ENCODE measurements at places on chromosomes 1 and 21. TPM values are rescaled to one million over a fixed set of nuclear protein-coding genes. Genes with fewer than 3 reads are reported as not detected.

The ST6GALNAC5 gene
- 2.4 TPM for polyA plus RNA-seq

The SYT14 gene
- polyA plus RNA-seq = 2.2 TPM

The KIAA0040 gene
- 15.7 TPM for polyA plus RNA-seq

The NEK2 gene
- 7.7 TPM for polyA plus RNA-seq

The KLHDC9 gene
- 0.80 TPM for polyA plus RNA-seq

The RHD gene
- 1.2 TPM for polyA plus RNA-seq

The RCAN3 gene
- 3.1 TPM for polyA plus RNA-seq

The RNF19B gene
- 8.2 TPM for polyA plus RNA-seq

The LCE1B gene
- not detected for polyA plus RNA-seq

GRCh38 chr1:42429603-42430002, 26.2 kb downstream of the ZMYND12 start:
- no peak for DNase-seq

DNA sequence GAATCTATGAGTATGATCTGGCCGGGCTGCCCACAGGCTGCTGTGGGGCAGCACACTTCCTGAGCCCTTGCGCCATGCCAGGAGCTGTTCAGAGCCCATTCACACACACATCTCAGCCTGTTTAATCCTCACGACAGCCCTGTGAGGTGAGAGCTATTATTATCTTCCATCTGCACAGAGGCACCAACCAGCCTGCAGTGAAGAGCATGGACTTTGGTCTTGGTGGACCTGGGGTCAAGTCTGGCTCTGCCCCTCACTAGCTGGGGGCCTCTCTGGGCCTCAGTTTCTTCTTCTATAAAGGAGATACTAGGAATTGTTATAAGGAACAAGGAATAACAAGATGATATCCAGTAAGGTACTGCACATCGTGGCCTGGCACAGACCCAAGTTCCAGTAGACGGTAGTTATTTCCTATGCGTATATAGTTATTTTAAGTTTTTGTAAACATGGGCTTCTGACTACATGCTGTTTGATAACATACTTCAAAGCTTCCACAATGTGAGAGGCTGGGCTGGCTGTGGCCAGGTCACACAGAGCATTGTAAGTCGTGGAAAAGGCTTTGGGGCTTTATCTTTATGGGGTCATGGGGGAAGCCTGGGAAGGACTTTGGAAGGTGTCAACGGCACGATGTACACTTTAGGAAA, 3.4 kb upstream of the PADI2 start:
- no peak for DNase-seq

DNA sequence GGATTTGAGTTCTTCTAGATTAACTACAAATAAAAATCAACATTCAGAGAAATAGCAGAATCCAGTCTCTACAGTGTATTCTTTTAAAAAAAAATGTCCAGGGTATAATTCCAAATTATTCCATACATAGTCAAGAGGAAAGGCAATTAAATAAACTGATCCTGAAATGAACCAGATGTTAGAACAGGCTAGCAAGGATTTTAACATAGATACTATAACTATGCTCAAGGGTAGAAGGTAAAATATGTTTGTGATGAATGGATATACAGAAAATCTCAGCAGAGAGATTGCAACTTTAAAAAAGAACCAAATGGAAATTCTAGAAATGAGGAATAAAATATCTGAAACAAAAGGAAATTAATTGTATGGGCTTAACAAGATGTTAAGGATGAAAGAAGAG, 32.4 kb downstream of the CYYR1 start:
- DNase-seq = no peak

DNA sequence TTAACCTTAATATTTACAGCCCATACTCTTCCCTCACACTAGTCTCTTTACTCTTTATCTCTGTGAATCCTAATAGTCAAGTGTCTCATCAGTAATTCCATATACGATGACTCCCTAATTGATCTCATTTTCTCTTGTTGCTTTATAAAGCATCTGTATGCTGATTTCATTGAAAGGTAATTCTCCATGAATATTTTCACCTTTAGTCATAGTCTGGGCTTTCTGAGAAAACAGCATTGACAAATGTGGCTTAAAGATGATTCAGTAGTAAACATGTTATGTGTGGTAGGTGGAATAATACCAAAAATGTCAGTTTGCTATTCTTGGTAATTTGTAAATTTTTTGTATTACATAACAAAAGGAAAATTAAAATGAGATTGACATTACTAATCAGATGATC, 1176.5 kb downstream of the NCAM2 start:
- no peak for DNase-seq

- DNase-seq = no peak
Measured at GRCh38 chr1:9385801-9386573, 93.3 kb downstream of the SPSB1 start.

GRCh38 chr1:193366764-193367507, 180.5 kb upstream of the B3GALT2 start:
- DNase-seq = no peak

DNA sequence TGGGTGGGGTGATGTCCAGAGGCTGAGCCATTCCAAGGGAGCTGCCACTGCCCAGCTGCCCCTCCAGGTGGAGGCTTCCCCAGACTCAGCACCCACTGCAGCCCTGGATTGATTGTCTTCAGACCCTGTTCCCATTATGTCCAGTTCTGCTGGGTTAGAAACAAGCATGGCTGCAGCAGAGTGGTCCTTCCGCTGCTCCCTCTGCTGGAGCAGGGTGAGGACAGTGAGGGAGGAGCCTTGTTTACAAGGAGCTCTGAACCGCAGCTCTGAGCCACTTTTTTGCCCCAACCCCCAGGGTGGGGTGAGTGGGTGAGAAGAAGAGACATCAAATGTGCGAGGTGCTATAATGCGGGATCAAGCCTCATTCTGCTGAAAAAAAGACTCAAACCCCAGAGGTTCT, 2.3 kb downstream of the TNNT2 start:
- DNase-seq = no peak

DNA sequence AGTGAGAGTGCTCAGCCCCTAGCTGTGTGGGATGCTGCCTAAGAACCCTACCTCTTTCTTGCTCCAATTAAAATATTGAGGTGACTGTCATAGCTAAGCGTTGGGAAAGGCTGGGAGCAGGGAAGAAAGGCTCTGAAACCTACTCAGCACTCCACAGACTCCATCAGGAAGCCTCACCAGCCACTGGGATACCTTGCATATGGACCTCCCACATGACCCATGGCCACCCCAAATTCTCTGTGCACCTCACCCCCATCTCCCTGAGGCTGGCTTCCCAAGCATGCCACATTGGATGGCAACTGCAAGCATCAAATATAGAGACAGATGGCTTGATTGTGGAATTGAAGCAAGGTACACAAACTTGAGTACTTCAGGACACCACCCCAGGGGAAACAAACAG, 41.8 kb downstream of the FLVCR1 start:
- DNase-seq = no peak

DNA sequence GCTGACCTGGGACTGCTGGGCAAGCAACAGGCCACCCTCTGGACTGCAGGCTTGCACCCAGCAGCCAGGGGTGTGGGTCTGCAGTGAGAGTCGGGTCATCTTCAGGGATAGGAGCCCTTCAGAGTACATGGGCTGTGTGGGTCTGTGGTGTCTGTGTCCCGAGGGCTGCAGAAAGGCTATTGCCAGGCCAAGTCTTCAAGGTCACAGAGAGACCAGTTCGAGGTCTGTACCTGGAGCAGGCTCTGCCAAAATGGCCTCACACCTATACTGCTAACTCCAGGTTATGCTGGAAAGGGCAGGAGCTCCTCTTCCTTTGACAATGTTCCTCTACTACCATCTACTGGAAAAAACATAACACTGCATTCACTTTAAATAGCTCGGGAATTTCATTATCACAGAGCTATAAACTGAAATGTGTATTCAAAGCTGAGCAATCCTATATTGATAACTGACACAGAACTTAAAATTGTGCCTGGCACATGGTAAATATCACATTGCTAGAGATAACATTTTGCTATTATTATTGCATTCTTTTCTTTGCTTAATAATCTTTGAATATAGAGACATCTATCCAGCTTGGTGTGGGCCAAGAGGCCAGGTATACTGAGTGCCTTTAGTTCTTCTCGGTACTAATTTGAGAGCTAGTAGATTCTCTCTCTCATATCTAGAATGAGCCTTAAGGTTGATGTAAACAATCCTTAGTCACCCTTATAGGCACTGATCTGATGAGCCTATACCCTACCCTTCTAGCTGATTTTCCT, 6.9 kb upstream of the DNAH14 start:
- peak; percentile 30 for DNase-seq

DNA sequence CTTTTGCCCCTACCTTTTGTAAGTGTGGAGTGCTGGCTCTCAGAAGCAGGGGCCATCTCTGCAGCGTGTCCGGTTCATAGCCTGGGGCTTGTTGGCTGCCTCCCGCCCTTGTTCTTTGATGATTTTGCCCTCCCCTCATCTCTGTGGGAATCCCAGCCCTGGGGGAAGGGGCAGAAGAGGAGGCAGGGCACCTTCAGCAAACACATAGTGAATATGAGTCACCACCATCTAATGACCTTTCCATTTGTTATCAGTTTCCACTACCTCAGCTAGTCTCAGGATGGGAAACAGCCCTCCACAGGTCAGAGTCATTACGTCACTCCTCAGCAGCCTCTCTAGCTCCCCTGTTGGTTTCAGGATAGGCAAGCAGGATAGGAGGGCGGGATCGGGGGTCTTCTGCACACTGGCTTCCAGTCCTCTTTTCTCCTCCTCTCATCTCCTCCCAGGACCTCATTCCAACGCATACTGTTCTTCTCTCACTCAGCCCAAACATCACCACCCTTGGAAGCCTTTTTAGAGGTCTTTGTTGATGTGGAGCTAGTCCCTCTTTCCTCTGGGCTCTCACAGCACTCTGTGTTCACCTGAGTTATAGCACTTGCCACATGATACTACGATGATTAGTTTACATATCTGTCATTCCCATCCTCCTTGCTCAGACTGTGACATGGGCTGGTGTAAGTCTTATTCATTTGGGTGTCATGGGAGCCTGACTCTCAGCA, 15.8 kb downstream of the GADD45A start:
- no peak for DNase-seq

- no peak for DNase-seq
Measured at GRCh38 chr1:226069811-226070489, 7.4 kb downstream of the H3-3A start.

DNA sequence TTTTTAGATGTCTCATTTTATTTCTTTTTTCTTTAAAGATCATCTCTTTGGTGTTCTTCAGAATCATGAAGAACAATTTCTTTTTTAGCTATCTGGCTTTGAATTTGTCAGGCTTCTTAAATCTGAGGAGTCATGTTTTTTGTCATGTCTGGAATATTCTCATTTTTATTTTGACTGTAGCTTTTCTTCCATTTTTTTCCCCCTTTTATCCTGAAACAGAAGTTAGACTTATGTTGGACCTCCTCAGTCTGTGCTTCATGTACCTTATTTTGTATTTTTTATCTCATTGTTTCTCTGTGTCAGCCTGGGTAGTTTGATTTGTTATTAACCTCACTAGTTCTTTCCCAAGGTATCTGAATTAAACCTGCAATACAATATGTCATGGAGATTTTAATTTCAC, 319.2 kb upstream of the ADGRL4 start:
- DNase-seq = no peak

DNA sequence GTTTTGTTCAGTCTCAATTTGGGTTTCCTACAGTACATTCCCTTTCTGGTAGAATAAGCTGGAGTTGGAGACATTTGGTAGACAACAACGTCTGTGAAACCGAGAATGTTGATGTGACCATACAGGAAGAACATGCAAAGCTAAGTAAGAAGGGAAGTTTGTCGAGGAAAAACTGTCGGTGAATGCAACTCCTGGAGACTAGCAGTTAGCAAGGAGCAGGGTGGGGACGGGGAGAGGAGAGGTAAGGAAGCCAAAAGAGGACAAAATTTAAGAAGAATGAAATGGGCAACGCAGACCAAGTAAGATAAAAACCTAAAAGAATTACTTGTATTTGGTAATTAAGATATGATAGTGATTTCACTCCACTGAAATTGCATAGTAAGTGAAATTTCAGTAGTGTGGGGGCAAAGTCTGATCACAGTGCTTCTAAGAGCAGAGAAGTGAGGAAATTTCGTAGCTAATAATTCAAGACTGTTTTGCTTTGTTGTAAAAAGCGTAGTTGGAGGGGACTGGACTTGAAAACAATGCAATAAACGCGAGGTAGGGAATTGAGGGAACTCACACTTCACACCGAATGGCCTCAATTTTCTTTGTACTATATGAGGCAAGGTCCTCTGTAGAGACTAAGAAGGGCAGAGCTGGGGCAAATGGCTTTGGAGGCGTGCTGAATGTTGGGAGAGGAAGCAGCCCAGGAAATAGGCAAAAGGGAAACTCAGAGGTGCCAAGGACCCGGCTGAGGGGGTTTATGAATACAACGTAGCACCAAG, 787 bp upstream of the GIPC2 start:
- no peak for DNase-seq

DNA sequence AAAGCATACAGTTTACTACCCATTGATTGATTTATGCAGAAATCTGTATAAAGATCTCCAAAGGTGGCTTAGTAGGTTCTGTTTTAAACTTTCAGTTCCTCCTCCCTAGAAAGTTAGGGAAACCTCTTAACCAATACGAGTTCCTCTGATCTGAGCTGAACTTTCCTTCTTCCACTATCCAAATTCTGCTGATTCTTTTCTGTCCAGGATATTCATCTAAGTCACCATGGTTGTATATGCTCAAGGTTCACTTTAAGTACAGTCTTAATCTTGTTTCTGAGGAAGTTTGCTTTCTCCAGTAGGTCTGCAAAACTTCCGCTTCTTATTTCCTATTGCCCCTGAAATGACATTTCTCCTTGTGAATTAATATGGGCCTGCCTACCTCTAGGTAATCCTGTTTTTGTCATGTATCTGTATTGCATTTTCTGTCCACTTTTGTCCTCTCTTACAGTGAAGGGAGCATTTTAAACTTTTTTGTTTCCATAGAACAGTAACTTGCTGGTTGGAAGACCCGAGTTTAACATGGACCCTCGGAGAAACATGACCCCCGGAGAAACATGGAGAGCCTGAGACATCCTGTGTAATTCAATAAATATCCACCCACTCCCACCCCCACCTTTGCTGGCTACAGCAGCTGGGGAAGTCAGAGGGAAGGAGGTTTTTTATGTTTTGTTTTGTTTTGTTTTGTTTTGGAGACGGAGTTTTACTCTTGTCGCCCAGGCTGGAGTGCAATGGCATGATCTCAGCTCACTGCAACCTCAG, 16.7 kb upstream of the TUT4 start:
- DNase-seq = no peak

GRCh38 chr1:39395357-39395831, 96.0 kb upstream of the BMP8A start:
- peak; percentile 78 for DNase-seq

DNA sequence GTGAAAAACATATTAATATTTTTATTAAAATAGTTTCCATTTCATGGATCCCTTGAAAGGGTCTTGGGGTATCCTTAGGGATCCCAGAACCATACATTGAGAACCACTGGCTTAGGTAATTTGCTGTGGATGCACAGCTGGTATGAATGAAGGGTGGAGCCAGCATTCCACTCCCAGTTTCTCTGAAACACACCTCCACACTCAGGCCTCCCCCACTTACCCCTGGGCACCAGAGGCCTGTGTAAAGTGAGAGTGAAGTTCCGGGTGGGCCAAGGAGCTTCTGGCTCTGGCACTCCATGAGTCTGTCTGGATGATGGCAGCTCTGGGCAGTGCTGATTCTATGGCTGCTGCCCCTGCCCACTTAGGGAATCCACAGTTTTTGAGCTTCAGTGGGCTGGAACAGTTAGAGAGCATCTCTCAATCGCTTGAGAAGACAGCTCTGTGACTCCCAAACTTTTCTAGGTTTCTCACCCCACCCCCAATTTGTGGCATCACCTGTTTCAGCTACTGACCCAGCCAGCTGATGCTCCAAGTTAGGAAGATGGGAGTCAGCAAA, 57.8 kb upstream of the CD1D start:
- no peak for DNase-seq

Data from muscle of back (tissue), 13 donors.